ENCODE measurements at places on chromosomes 3 and 15.
A peak's percentile ranks its signal among the peaks of the same experiment; 100 is the strongest.

- no peak for DNase-seq
Observed at GRCh38 chr15:29207758-29208108, 61.9 kb downstream of the NSMCE3 start.

DNA sequence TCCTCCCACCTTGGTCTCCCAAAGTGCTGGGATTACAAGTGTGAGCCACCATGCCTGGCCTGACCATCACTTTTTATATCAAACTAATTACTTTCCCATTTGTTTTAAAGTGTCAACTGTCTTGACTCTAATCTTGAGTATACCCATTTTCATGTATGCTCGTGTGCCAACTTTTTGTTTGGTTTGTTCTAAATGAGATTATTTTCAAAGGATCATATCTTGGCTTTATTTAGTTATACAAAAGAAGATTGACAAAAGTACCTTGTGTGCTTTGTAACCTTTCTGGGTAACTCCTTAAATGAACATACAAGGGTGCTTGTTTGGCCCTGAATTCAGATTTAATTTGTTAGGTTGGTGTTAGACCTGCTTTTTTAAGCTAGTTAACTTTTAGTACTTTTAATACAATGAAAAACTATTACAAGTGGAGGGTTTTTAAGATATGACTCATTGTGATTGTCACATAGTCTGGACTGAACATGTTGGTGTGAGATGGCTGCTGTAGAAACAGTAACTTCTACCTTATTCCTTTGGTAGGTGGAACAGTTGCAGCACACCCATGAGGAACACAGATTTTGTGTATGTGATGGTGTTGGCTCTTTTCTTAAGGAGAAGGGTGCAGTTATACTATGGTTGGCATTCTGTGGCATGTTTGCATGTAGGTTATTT, 10.7 kb downstream of the KIF23 start:
- DNase-seq: no peak

GRCh38 chr15:58724466-58724865, 25.0 kb downstream of the ADAM10 start:
- DNase-seq: peak; percentile 81

DNA sequence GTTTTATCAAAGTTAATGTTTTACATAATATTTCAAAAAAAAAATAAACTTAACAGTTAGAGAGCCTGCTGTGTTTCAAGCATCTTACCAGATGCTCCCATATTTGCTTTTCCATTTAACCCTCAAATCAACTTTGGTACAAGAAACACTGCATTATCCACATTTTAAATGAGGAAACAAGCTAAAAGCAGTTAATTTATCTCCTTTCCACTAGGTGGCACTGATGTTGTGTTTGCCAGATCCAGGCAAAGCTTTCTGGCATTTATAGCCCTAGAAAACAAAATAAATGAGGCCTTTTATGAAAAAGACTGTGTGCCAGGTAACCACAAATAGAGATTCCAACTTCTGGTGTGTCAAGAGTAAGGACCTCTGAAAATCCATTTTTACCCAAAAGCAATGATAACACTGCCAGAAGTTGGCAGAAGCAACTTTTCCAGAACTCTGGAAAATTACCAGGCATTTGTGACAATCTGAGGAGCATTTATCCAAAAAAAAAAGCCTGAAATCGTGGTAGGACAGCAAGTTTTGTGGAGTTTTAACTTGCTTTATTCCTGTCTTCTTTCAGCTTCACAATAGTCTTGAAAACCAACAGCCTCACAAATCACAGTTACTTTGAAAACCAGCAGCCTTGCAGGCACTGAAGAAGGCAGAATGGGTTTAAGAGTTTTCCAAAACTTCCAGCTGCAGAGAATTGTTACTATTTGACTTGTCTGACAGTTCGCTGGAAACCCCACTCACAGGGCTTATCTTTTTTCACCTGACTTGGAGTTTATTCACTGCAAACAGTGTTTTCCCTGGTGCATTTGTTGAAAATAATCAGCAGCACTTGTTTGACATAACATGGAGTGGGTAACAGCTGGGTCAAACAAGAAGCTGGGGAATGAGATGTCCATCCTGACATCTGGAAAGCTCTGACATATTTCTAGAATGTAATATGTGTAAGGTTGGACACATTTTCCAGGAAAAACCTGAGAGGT, 9.2 kb downstream of the FAM162A start:
- peak; percentile 80 for DNase-seq

- no peak for DNase-seq
Observed at GRCh38 chr15:86810329-86810728, 730.7 kb downstream of the AGBL1 start.

- peak; percentile 72 for DNase-seq
Observed at GRCh38 chr3:105843994-105844393, 24.8 kb downstream of the CBLB start.

- DNase-seq: no peak
Observed at GRCh38 chr15:73765778-73766177, 12.6 kb upstream of the INSYN1 start.

DNA sequence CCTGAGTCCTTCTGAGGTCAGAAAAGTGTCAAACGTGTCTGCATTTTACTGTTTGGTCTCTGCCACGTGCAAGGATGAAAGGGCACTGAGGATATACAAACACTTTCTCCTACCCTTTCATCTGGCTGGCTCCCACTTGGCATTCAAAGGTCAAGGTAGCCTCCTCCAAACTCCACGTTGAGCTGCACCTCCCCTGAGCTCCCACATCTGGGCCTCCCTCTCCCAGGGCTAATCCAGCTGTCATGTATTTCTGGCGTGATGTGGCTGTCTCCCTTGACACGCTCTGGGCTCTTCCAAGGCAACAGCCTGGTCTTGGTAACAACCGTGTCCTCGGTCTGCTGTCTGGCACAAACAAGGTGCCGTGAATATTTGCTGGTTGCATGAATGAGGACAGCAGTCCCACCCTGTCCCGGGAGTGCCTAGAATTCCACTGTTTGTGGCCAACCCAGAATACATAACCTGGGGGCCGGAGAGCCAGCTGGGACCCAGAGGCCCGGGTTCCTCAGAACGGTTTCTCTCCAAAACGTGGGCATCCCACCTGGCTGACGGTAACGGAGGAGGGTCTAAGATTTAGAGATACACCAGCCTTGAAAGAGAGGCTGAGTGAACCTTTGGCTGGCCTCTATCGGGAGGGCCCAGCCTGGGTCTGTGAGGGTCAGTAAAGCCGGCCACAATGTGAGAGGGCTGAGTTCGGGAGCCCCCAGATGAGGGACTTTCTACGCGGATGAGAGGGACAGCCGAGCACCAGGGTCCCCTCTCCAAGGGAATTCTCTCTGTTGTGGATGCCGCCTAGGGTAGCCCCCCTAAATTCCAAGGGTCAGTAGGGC, 767 bp downstream of the GLT8D1 start:
- peak; percentile 33 for DNase-seq

- no peak for DNase-seq
Observed at GRCh38 chr3:109478614-109479013, 141.3 kb upstream of the DPPA4 start.

DNA sequence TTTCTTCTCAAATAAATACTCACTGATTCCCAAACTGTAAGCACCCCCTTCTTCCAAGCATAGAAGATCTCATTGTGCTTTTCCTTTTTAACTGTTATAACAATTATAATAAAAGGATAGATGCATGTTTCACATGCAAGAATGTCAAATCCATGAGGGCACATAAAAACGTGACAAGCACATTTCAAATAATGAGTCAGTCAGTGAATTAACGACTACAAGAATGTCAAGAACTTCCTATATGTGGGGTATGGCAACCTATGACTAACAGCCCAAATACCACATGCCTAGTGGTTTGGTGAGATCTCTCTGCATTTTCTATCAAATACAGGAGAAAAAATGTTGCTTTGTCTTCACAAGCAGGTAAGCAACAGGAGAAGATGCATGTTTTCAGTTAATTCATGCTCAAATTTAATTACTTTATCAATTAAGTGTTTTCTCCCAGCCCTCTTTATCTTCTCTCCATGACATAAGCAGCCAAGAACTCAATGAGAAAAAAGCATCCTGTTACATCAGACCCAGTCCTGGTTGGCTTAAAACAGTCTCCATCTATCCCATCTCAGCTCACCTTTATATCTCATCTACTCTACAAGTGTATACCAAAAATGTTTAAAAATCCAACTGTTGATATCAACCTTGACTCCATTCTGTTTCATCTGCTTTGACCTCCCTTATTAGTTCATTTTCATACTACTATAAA, 181.5 kb upstream of the LMCD1 start:
- peak; percentile 73 for DNase-seq

- DNase-seq: peak; percentile 36
Observed at GRCh38 chr15:35723852-35724251, 177.9 kb upstream of the DPH6 start.

DNA sequence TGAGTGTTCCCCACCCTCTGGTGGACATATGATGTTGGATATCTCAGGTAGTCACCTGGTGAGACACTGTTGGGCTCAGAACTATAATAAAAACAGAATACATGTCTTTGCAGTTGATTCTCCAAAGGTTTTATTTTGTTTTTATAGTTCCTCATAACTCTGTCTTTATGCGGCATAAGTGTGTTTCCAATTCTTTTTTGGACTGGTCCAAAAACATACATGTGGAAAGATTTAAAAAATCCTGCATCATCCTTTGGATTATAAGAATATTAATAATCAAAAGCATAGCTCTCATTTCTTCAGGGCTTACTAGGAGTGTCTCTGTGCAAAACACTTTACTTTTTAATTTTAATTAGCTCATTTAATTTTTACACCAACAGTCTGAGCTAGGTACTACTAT, 71.0 kb upstream of the ANKRD34C start:
- DNase-seq: no peak

DNA sequence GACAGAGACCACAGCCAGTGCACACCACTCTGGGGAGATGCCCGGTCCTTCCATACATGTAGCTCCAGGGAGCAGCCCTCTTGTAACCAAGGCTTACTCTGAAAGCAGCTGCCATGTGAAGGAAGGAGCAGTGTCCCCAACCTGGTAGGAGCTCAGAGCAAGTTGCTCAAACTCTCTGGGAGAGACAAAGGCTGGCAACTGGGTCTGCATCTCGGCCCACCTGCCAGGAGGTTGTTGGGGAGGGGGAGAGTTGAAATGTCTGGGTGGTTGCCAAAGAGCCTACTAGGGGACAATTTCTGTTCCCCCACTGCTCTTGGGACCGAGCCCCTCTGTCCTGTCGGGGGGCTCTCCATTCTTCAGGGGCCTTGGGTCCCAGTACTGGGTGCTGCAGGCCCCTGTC, 309.9 kb downstream of the TLE3 start:
- no peak for DNase-seq

- DNase-seq: no peak
Observed at GRCh38 chr15:40854161-40854560, 10.3 kb downstream of the SPINT1 start.

DNA sequence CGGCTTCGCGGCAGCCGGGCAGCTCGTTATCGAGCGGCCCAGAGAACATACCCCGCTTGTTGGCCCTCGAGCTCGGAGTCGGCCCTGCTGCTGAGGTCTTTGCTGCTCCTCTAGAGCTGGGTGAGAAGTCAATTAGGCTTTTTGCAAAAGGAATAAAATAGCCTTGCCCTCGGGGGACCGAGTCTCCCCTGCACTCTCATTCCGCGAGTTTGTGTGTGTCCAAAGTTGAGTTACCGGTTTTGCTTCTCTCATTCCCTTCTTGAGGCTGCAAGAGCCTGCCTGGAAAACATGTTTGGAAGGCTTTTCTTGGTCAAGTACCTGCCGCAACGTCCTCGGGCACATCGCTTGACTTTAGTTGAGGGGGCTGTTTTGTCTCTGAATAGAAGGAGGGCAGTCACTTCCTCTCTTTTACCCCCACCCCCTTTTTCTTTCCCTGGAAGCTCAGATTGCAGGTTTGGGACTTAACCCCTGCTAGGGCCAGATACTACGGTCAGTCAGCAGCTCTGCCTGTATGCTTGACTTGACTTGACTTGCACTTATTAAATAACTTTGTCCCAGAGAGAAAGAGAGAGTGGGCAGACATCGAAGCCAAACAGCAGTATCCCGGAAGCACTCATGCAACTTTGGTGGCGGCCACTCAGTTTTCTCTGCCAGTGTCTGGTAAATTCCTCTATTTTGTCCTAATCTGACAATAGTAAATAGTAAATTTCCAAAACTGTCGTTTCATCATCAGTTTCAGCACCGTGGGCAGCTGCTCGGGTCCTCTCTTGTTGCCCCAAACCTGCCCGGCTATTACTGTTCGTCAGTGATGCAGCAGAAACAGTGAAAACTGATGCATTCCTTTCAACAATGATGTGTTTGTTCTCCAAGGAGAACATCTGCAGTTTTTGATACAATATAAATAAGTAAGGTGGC, 609 bp downstream of the RNF13 start:
- DNase-seq: peak; percentile 48

GRCh38 chr3:29949940-29950616, 656.3 kb upstream of the TGFBR2 start:
- DNase-seq: no peak

DNA sequence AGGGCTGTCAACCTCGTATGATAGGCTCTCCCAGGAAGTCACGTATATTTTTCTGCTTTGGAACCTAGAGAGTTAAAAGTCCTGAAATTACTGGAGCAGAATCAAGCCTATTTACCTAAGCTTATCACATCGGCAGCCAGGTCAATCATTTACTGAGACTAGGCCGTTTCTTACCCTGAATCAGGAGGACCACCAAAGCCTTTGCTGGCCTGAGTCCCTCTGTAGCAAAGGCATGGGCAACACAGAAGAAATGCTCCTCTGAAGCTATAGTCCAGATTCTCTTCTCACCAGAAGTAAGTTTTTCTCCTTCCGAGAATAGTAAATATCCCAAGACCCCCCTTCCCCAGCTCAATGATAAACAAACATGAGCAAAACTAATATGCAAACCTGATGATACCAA, 125.9 kb upstream of the PHLDB2 start:
- no peak for DNase-seq

DNA sequence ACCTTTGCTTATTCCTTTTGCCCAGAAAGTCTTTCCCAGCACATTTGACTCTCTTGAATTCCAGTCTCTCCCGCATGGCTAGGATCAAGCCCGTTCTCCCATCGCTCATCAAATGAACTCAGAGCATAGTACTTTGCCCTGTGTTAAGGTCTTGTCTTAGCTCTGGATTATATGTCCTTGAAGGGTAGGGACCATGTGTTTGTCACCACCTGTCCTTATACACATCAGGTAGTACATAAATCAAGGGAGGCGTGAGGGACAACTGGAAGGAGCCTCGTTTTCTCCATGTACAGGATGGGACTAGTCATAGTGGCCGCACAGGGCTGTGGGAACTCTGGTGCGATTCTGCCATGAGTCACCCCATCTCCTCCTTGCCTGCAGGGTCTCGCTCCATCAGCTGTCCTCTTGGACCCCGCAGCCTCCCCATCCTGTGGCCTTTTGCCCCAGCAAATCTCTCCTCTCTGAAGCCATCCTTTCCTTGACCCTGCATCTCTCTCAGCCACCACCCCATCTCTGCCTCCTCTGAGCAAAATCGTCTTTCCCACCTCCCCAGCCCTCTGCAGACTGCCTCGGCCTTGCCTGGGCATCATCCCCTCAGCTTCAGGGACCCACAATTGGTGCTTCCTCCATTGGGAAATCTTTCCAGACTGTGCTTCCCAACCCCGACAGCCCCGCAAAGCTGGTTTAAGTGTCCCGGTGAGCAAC, 33.4 kb upstream of the RAB6B start:
- no peak for DNase-seq

- no peak for DNase-seq
Observed at GRCh38 chr3:83956431-83956830, 1002.4 kb upstream of the CADM2 start.
